Left kidney (tissue), 8 donors: ENCODE measurements at places on chromosomes 5 and 9.

DNA sequence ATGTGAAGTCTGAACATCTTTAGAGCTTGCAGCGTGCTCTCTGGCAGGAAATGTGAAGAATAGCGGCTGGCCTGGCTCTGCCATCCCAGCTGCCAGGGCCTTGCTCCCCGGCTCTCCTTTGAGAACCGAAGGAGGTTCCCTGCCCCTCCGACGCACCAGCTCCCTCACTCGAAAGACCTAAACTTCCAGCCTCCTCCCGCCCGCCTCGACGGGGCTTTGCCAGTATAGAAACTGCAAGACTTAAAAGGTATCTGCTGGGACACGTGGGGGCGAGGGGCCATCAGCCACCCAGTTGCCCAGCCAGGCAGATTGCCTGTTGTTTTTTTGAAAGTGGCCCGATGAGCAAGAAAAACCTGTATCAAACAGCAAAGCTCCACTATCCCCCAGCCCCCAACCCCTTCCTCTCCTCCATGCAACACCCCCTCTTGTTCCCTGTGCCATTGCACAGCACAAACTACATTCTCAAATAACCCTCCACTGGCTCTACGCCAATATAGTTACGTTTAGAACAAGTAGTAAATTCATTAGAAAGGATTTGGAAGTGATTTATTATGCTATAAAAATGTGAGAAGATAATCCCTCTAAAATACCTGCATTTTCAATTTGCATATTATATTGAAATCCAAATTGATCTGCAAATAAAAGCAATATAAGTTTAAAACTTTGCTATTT, 331.9 kb downstream of the MED10 start:
- peak; percentile 18 for DNase-seq

- peak; percentile 25 for DNase-seq
Observed at GRCh38 chr9:123941524-123942070, 11.7 kb upstream of the DENND1A start.

DNA sequence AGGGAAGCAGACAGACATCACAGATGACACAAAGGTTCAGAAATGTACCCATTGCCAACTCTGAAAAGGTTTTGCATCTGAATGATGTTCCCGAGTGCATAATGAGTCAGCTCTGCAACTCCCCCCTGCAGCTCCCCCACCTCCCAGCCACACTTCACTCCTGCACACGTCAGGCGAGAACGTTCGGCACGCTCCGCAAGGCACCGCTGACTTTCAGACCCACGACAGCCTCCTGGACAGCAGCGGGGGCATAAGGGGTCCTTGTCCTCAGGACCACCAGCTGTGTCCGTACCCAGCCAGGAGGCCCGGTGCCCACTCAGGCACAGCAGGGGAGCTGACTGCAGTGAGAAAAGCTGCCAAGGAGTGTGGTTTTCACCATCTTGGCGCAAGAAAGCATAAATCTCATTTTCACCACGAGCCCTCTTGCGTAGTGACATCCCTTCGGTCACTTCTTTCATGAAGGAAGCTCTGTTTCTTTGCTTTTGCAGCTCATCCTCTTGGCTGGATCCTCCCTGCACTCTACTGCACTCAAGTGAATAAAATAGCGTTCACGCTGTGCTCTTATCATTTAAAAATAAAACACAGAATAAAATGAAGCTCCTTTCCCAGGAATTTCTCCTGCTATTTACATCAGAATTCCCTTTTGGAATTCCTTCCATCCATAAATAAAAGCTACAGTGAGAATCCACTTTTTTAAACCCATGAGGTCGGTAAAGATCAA, 9.9 kb downstream of the GFPT2 start:
- DNase-seq, result no peak

GRCh38 chr5:31196309-31196708, 2.8 kb downstream of the CDH6 start:
- DNase-seq, result no peak

DNA sequence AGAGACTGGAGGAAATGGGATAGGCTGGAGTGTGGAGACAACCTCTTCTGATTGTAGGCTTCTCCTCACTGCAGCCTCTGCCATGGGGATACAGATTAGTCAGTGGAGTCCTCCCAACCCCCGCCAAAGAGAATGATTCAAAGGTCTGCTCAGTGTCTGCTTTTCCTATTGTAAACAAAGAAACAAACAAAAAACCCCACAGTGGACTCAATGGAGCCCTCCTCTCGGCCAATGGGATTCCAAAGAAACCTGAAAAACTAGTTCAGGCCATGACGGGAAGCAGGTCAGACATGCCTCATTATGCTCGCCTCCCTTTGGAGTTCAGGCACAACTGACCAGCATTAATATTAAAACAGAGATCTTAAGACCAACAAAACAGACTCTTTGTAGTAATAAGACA, 85.8 kb downstream of the SEC61B start:
- DNase-seq, result peak; percentile 22

GRCh38 chr9:96245399-96245798, 56.6 kb downstream of the HSD17B3 start:
- no peak for DNase-seq
